ENCODE measurements at places on chromosomes 2 and 18.

DNA sequence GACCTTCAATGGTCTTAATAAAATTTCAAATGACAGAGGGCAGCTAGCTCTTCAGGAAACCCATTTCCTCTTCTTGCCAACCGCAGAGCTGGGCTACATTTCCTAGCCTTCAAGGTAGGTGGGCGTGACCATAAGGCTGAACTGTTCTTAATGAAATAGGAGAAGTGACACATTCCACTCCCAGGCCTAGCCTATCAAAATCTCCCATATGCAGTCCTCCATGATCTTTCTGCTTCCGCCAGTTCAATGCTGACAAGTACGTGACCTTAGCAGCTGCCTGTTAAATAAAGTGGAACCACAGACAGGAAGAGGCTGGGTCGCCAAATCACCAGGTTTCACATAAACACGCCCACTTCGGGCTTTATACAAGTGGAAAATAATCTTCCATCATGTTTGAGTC lies 13.2 kb downstream of the SERPINE2 start:
- DNase-seq, result no peak

DNA sequence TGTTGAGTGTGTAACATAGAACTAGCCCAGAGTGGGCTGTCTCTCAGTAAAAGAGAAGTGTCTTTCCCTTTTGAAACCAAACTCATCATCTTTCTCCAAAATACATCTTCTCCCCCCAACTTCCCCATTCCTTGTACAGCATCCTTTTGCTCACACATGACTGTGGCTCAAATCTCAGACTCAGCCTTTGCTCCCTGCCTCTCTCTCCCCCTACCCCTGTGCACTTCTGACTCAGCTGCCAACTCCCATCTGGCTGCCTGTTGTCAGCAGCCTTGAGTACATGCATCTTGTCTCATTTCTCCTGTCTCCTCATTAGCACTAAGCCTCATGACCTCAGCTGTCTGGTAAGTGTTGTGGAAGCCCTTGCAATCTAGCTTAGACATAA lies 18.1 kb upstream of the MGAT4A start:
- no peak for DNase-seq

DNA sequence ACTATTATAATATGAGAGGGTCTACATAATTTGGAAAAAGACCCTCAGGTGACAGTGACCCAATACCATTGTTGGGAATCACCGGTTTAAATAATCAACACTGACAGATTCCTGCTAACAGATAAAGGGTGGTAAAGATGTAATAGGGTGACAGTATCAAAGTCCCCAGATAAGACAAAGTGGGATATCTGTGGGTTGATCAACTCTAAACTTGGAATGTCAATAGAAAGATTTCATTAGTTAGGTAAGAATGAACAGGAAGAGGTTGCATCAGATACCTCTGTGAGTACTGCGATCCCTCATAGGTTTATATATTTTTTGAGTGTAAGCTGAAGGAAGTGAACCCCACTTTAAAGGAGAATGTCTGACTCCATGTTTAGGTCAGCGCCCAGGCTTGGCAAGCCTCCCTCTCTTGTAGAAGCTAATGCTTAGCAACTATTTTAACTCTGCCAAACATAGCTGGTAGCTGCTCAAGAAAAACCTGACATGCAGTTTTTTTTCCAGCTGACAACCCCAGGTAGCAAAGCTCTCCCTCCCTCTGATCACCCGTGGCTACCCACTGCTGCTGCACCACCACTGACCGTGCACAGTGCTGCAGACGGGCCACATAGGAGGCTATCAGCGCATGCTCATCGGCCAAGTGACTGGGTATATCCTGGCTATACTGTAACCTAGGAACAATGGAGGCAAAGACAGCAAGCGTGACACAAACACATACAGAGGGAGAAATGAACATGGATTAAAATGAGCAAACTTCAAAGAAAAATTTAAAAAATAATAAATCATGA lies 113.3 kb upstream of the DNMT3A start:
- no peak for DNase-seq

DNA sequence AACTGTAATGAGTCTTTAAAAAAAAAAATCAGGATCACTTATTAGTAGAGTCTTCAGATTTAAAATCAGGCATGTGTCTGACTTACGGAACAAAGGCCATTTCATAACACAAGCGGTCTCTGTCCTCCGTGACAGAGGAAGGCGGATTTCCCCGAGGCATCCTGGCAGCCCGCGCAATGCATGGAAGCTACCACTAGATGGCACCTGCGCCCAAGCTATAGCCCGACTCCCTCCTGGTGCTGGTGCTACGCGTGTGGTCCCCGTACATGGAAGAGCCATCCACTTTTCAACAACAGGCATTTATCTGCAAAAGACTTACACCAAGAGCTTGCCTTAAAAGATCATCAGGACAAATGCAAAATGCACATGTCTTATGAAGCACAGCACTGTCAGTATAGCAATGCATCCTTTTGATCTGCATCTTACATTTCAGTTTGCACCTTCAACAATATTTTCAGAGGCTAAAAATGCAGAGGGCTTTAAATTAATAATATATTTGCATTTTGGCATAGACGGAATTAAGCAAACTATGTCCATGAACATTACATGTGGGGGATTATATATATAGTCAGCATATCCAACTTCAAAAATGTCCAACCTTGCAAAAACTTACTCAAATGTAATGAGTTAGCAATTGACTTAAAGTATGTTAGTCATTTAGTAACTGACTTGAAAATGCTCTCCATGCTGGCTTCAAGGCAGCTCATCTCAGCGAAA lies 96.0 kb downstream of the ZNF516 start:
- DNase-seq, result peak; percentile 88

DNA sequence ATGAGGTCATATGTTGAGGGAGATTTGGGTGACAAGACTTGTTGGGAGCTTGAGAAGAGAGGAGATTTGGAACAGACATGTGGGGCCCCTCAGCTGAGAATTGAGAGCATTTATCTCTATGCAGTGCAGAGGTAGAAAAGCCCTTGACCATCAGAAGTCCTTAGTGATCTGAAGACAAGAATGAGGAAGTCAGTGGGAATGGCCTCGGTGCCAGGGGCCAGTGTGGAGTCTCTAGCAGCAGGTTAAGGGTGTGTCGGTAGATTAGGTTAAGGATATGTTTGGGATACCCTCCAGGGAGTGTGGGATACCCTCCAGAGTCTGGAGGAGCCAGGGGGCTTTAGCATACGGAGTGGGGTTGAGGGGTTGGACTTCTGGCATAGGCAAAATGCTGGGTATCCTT lies 41.6 kb downstream of the FBXO48 start:
- DNase-seq, result no peak

GRCh38 chr2:232842689-232843088 lies 27.4 kb upstream of the SNORC start:
- no peak for DNase-seq

DNA sequence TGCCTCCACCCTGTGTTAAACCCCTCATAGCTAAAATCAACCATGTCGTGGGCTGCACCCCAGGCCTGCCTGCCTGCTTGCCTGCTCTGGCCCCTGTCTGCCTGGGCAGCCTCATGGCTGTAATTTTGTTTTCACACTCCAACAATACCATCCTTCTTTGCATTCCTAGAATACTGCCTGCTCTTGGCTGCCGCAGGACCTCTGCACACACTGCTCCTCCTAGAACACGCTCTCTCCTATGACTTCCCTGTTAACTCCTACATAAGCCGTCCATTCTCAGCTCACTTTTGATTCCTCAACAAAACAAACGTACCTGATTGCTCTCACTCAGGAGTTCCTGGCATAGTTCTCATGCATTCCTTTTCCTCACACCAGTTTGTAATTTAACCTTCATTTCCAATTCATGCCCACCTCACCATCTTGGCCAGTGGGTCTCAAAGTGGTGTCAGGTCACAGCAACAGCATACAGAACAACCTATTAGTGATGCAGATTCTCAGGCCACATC lies 2.5 kb downstream of the UXS1 start:
- no peak for DNase-seq

- DNase-seq, result no peak
Measured at GRCh38 chr2:8767324-8767723, 70.1 kb downstream of the KIDINS220 start.

DNA sequence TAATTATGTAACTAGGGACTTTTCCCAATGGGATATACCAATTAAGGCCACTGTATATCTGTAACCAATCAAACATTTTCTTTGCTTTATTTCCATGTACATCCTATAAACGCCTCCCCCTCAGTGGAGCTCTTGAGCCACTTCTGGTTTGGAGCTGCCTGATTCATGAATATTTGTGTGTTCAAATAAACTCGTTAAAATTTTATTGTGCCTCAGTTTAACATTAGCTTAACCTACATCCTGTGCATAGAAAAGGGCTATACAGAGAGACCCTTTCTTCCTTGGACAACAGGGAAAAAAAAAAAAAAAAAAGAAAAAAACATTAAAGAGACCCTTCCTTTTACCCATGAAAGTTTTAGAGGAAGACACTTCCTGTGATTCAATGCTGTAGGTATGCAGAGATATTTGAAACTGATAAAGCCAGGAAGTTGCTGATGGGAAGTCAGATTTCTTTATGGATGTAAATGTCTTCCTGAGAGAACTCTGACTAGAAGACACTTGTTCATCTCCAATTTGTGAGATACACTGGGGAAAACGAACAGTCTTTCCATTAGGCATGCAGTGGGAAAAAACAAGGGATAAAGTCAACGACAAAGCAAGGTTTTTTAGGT lies 614.6 kb upstream of the SOX11 start:
- no peak for DNase-seq

All from lower lobe of right lung (tissue), 2 donors.